ENCODE measurements at places on chromosomes 6 and 20. TPM values are rescaled to one million over a fixed set of nuclear protein-coding genes. Genes with fewer than 3 reads are reported as not detected.

Gene SESN1
- total RNA-seq, result 20.5 TPM

Gene PCMTD2
- total RNA-seq, result 33.5 TPM

Gene PCMT1
- total RNA-seq, result 127 TPM

Gene RAMACL
- total RNA-seq, result 2.6 TPM

Gene HUS1B
- 1.9 TPM for total RNA-seq

Gene ZFP57
- under 0.01 TPM for total RNA-seq

Gene TRIM15
- total RNA-seq, result not detected

Gene PTP4A1
- 414 TPM for total RNA-seq

Gene PRSS16
- total RNA-seq, result 12.6 TPM

Gene TUBB2B
- total RNA-seq, result under 0.01 TPM

Gene KCNK16
- total RNA-seq, result not detected

Gene SLC32A1
- total RNA-seq, result not detected

Gene SLC24A3
- total RNA-seq, result 0.36 TPM

Gene PRICKLE4
- total RNA-seq, result 1.1 TPM

Gene PNPLA1
- total RNA-seq, result 0.36 TPM

Gene NOTCH4
- 0.28 TPM for total RNA-seq

Gene HLA-DMA
- total RNA-seq, result 2.4 TPM

Gene OOEP
- 0.14 TPM for total RNA-seq

Gene DSP
- 1,323 TPM for total RNA-seq

Gene RRAGD
- total RNA-seq, result 5.1 TPM

Gene KIF3B
- total RNA-seq, result 27.4 TPM

Gene BCL2L1
- total RNA-seq, result 113 TPM

Gene SGK2
- 0.93 TPM for total RNA-seq

Gene SLC22A1
- total RNA-seq, result 0.34 TPM

Gene CCND3
- total RNA-seq, result 7.9 TPM

Gene TBC1D32
- total RNA-seq, result 11.7 TPM

Gene PRL
- total RNA-seq, result not detected

Gene SRMS
- total RNA-seq, result 0.34 TPM

Gene PLCB4
- total RNA-seq, result 1.0 TPM

Gene RIMS1
- total RNA-seq, result not detected

Gene AKAP7
- 2.7 TPM for total RNA-seq
